HTR-8/SVneo (cell line): ENCODE measurements at places on chromosomes 4 and X.

DNA sequence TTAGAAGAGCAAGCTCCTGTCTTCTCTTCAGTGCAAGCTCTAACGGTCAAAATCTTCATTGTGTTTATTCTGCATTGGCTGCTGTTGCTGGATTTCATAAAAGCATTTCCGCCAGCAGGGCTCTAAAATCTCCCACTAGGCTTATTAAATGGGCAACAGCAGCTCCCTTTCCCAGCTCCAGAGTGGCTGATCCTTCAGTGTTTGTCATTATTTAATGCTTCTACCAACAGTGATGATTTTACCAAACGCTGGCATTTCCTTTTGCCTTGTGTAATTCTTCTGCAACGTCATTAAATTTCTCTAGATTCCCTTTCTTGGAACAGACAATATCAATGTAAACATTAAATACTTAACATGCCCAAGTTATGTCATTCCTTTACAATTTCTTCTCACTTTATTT is 20.1 kb downstream of the SLC7A11 start:
- DNase-seq, result peak; percentile 30

GRCh38 chrX:45619290-45619689 is 418.6 kb upstream of the DIPK2B start:
- DNase-seq, result no peak

GRCh38 chr4:55547918-55548317 is 1.2 kb upstream of the CLOCK start:
- DNase-seq, result no peak

DNA sequence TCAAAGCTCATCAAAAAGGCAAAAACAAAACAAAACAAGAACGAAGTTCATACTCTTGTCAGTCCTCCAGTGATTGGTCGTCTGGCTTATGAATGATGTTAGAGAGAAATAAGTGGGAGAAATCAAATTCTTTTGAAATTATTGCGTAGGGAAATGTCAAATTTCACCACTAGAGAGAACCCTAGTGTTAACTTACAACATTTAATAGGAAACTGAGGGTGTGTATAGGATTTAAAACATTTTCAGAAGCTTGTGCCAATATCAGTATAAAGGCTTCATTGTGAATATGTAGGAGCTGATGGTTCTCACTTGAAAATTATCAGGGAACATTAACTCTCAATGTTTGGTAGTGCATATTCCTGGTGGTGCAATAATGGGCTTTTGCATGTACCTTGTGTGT is 17.4 kb downstream of the ADH6 start:
- DNase-seq, result no peak

DNA sequence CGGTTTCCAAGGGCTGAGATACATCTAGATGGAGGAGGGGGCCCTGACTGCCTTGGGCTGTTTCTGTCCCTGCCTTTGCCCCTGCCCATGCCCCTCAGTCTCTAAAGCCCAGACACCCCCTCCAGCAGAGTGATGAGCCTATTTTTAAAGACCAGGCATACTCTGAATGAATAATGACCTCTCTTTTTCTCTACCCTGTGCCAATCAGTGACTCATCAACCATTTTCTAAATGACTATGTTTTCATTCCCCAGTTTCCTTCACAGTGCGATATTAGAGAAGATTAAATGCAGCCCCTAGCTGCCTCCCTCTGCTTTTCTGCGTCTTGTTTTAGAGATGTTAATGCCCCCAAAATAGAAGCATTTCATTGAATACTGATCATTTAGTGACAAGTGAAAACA is 15.5 kb upstream of the NHS start:
- DNase-seq, result no peak

DNA sequence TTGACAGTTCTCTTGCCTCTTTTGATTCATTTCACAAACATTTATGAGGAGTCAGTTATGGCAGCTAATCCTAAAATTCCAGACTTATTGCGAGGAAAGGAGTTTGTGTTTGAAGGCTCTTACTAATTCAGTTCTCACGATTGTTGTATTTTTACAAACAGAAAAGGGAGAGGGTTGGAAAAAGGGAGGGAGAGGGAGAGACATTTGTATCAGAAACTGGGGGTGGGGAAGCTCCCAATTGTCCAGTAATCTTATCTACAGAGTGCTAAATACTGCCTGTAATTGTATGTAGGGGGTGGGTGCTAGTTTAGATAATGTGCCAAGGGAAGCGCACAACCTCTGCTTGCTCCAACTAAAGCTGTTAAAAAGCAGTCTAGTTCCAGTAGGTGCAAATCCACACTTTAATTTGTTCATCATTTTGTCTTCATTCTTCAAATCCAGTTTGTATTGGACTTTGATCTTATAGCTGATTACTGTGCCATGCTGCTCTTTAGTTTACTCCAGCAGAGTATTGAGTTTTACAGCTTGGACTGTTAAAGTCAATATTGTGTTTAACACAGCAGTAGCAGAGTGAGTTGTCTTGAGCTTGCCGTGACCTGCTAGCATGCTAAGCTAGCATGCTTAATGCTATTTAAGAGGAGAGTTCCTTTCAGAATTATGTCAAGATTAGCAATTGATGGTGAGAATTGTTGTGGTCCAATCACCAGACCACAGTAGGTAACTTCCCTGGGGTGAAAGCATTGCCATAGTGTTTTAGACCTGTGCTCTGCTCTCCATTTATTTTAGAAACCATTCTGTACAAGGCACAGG is 13.9 kb downstream of the FNIP2 start:
- no peak for DNase-seq

DNA sequence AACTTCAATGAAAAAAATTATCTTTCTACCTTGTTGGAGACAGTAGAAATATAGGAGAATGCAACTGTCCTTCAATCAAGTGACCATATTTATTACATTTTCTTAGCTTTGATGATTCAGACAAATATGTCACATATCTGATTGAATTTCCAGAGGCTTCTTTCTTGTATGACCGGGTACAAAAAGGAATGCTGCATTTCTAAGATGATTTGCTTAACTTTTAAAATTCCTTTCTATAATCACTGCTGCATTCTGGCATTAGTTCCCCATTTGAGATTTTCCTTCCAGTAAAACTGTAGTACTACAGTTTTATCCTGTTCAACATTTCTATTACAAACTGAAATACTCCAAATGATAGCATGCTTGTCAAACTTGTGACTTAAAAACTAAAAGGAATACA is 5.2 kb downstream of the MFSD8 start:
- DNase-seq, result no peak

- no peak for DNase-seq
Observed at GRCh38 chrX:3026074-3026815, 15.0 kb upstream of the ARSF start.

- DNase-seq, result peak; percentile 49
Observed at GRCh38 chrX:1248331-1249061, 20.1 kb upstream of the CSF2RA start.

DNA sequence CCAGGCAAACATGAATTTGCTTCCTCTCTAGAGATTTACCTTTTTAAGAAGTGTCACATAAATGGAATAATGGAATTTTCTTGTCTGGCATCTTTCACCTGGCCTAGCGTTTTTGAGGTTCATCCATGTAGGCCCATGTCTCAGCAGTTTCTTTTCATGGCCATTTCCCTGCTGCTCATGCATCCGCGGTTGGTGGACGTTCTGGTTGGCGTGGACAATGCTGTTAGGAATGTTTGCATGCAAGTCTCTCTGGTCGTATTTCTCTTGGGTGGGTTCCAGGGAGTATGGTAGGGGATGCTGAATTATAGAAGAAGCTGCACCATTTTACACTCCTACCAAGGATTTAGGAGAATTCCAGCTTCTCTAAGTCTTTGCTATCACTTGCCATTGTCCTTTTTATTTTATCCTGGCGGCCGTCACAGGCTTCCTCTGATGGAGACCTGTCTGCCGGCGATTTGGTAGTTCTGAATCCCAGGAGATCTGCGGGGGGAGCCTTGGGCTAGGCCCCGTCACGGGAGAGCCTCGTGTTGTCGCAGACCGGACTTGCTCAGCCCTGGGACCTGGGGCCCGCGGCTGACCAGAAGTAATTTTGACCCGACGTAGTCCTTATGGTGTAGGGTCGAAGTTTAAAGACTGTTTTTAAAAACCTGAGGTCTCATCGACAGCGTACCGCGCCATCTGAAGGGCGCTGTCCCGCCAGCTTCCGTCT is 56.9 kb upstream of the TADA2B start:
- peak; percentile 44 for DNase-seq

- no peak for DNase-seq
Observed at GRCh38 chrX:9122519-9123245, 88.8 kb upstream of the FAM9B start.

DNA sequence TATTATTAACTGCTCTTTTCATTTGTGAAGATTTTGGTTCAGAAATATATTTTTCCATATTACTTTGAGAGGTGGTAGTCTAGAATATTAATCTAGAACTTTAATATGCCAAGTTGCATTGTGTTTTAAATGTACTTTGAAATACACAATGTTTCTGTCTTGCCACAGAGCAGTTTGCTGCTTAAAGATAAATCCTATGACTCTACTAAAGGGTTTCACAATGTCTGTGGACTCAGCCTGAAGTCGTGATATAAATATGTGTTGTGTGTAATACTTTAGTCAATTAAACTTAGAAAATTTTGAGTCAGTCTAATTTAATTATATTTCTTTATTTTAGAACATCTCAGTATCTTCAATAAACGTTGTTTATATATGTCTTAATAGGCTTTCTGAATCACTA is 1771.7 kb upstream of the PCDH7 start:
- DNase-seq, result no peak

DNA sequence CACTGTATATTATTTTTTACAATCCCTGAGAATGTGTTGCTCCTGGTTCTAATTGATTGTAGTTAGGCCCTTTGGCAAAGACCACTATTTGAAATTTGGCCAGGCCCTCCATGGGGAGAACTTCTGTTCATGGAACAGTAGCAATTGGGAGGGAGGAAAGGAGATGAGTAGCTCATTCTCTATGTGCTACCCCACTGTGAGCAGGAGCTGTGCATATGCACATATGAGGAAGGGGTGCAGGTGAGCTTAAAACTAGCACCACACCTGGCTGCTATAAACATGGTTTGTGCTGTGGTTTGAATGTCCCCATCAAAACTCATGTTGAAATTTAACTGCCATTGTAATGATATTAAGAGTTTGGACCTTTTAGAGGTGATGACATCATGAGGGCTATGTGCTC is 1483.2 kb downstream of the PCDH7 start:
- no peak for DNase-seq

- no peak for DNase-seq
Observed at GRCh38 chr4:5881340-5881739, 11.5 kb downstream of the CRMP1 start.

DNA sequence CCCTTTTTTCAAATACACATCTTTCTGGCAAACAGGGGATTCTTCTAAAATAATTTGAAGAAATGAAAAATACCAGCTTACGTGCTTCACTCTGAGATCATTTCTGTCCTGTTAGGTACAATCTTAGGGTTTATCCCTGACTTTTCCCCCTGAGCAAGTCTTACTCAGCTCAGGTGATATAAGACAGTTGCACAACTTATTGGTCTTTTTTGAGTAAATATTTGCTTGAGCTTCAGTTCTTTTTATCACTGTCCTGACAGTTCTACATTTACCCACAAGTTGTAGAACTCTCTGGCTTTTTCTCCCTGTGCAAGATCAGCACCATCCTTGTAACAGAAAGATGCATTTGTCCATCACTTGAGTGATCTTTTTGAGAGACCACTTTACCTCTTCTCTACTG is 84.9 kb downstream of the MID1IP1 start:
- DNase-seq, result no peak

DNA sequence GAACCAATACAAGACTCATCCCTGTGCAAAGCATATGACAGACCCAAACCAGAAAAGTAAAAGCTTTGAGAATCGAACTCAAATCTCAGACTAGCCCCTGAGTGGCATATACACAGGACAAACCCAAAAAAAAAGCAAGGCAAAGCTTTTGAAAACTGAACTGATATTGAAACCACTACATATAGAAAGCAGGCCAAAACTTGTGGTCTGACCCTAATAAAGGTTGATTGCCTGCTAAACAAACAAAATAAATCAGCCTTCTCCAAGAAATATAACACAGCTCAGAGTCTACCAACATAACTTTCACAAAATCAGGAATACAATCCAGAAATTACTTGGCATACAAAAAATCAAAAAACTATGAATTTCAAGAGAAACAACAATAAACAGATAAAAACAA is 40.3 kb downstream of the LRBA start:
- no peak for DNase-seq

GRCh38 chr4:17068891-17069290 is 170.4 kb upstream of the LDB2 start:
- DNase-seq, result no peak

- no peak for DNase-seq
Observed at GRCh38 chr4:66564901-66565651, 894.8 kb upstream of the EPHA5 start.

GRCh38 chr4:7387925-7388324 is 46.8 kb downstream of the PSAPL1 start:
- no peak for DNase-seq

DNA sequence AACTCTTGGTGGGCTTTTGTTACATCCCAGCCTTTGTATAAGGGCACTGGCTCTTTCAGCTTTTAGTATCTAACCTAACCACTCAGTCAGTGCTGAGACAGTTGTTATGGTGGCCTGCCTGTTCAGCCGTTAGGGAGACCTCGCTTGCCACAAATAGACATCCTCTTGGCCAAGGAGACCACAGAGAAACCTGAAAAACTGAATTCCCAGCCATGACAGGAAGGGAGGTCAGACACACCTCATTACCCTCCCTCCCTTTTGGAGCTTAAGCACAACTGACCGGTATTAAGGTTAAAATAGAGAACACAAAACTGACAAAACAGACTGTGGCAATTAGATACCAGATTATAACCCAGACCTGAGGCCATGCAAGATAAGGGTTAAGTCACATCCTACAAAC is 1639.3 kb downstream of the RPA4 start:
- DNase-seq, result no peak

DNA sequence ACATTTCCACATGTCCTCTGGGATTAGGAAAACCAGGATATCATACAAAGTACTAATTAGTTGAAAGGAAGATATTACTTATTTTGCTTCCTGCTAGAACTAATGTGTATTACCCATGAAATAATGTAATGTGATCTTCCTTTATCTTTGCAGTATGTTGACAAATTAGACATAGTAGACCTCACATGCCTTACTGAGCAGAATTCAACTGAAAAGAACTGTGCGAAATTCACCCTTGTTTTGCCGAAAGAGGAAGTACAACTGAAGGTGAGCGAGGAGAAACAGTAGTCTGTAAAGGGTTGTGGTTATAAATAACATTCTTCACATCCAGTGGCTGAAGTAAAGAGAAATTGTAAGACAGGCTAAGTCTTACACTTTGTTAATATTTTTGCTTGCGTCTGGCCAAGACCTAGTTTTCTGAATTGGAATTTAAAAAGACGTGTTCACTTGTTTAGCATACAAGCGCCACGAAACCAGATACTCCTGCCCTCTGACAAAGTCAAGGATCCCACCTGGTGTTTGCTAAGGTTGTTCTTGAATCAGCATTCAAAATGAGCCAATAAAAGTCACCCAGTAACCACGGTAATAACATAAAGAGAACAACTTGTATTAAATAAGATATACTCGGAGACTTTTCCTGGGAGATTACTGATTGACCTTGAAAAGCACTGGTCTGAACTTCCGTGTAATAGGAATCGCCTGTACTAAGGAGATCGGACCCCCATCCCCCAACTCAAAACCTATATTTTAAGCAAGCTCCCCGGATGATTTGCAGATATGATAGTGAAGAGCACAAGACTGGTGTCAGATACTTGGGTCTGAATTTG is 16.9 kb downstream of the STAP1 start:
- DNase-seq, result no peak

GRCh38 chrX:69163936-69164741 is 1.1 kb downstream of the PJA1 start:
- DNase-seq, result no peak
